ENCODE measurements at places on chromosomes 4 and X.

DNA sequence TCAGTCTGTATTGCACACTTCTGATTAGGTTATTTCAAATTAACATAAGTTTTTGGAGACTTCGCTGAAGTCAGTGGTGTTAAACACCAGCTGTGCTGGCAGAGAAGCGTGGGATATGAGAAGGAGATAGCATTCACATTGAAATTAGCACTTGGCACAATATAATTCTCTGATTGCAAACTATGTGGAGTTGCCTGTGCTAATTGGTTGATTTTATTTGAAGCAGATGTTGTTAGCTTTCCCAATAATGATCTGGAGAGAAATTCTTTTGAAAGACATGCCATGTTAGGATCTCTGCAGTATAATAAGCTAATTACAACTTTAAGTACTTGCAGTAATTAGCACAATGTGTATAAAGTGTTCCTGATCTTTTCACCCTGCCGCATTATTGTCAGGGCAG is 367.4 kb upstream of the ARX start:
- DNase-seq, result no peak

- no peak for DNase-seq
Observed at GRCh38 chr4:120692964-120693363, 229.6 kb downstream of the PRDM5 start.

DNA sequence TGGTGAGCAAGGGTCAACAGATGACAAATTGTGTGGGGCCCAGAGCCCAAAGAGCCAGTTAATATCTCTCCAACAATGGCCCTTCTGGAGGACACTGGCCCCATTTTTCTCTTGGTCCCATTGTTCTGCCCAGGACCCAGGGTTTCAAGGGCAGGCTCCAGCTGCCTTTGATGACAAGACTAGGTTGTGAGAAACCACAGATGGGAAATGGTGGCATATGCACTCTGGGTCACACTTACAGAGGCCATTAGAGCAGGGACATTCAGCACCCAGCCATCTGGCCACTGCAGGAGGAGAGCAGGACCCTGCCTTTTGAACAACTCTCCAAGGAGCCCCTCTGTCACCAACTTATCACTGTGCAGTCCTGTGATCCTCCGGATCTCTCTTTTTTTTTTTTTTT is 49.7 kb upstream of the KIAA1210 start:
- no peak for DNase-seq

GRCh38 chr4:85358831-85359230 is 116.1 kb upstream of the ARHGAP24 start:
- DNase-seq, result no peak

GRCh38 chr4:41332510-41333054 is 75.9 kb downstream of the UCHL1 start:
- no peak for DNase-seq

GRCh38 chr4:25320336-25320735 is 7.8 kb downstream of the ZCCHC4 start:
- no peak for DNase-seq

DNA sequence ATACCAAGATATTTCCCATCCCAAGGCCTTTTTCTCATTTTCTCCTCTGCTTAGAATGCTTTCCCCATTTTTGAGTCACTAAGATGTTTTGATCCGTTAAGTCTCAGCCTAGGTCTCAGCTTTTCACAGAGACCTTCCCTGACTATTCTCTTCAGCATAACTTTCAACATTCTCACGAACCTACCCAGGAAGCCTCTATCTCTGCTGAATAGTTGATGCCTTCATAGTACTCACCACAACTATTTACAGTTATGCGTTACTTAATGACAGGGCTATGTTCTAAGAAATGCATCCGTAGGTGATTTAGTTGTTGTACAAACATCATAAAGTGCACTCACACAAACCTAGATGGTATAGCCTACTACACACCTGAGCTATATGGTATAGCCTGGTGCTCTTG is 64.5 kb downstream of the ARL9 start:
- DNase-seq, result no peak

DNA sequence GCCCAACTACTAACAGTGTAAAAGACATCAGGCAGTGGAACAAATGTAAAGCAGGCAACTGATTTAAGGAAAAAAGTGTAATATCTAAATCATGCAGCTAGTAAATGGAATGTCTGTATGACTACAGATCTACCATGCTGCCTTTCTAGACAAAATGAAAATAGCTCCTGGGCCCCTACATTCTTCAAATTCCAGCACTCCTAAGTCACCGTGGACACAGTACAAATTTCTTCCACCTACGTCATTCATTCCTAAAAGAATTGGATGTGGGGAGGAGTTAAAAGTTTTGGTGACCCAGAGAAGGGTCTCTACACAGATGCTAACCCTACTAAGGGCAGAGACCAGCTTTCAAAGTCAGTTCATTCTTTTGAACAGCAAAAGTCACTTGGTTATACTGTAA is 137.2 kb upstream of the ARHGEF9 start:
- no peak for DNase-seq

GRCh38 chrX:140764401-140764919 is 54.9 kb downstream of the LINC00632 start:
- no peak for DNase-seq

DNA sequence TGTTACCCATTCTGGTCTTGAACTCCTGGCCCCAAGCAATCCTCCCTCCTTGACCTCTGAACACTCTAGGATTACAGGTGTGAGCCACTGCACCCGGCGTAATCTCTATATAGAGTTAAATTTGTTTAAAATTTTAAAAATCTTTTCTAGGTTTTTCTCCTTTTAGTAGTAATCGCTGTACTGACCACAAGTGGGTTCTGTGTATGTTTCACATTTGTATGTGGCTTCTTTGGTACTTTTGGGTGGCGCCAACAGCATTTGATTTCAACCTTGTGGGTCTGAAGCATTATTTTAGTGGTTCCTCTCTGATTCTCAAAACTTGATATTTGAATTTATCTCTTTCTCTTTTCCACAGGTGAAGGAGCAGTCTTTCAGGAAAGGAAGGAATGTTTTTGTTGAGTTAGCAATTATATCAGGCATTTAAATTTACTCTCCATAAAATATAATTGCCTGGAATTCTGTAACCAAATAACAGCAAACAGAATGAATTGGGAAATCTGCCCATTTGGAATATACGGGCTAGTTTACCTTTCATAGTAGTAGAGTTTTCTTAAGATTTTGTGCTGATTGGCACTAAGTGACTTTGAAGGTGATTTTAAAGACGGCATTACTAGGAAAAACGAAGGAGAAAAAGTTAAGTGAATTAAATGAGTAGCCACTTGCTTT is 29.5 kb downstream of the ARHGAP10 start:
- no peak for DNase-seq

DNA sequence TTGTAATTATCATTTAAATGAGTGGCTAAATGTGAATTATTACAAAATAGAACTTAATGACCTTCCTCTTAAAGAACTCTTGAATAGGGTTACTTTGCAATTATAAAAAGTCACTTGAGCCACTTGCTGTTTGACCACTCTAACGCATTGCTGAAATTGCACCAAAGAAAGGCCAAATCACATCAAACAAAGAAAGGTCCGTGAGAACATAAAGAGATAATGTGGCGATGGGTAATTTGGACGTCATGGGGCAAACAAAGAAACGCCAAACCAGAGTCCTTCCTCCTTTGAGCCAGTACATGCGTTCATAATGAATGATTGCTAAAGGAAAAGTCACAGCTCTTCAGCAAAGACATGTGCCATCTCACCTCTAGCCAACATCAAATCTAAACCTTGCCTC is 229.8 kb upstream of the STS start:
- no peak for DNase-seq

GRCh38 chr4:7180938-7181337 is 11.4 kb upstream of the SORCS2 start:
- DNase-seq, result no peak

DNA sequence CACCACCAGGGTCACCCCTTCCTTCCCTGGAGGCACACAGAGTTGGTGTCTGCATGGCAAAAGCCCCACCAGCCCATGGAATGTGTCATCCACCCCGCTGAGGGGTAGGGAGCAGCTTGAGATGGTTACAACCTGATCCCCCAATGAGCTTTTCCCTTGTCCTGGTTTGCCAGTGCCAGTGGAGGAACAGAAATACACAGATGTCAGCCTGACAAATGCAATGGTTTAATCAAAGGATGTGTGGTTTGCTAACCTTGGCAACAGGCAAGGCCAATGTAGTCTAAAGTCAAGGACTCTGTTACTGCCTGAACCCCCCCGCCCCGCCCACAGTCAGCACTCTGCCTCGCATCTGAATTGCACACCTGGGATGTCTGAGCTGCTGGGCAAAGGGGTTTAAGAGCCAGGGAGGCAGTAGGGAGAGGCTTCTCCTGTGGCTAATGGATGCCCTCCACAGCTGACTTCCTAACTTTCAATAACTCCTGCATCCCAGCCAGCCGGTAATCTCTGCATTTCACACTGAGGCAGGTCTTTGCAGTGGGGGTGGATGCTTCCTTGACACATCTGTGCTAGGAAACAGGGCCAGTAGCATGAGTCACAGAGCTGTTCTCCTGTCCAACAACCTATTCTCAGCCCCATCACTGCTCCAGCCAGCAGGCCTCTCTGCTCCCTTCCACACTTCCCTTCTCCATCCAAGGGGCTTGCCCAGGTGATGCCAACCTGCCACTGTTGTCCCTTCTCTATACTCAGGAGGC is 137.5 kb downstream of the AMMECR1 start:
- no peak for DNase-seq

GRCh38 chrX:100748108-100748507 is 16.2 kb upstream of the SYTL4 start:
- DNase-seq, result no peak

DNA sequence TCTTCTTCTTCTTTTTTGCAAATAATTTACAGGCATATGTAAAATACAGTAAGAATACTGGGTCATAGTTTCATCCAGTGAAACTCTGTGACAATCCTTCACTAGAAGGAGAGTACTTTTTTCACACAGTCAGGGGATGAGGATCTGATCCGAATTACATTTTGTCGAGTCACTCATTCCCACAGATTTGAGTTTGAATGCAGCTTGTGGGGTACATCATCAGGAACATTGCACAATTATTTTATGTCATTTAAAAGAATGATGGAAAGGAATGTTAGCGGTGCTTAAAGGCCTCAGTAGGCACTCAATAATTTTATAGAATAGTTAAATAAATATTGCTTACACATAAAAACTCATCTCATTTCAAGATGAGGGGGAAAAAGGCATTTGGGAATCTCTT is 88.6 kb downstream of the CHRNA9 start:
- no peak for DNase-seq

DNA sequence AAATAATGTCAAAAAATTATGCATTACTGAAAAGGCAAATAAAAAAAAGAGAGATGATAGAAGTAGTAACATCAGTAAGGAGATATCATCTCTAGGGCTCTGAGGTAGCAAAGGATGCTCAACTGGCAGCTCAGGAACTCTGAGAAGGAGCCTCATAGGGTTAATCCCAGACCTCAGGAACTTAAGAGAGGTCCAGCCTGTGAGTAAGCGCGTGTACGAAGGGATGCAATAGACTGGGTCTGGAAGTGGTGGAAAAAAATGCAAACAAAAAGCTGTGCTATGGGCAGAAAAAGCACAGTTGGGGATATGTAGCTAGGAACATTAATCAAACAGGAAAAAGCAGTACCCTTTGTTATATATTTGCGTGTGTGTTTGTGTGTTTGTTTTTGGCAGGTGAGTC is 282.0 kb downstream of the GALNTL6 start:
- no peak for DNase-seq

GRCh38 chr4:86856896-86857295 is 7.7 kb upstream of the SLC10A6 start:
- DNase-seq, result no peak

GRCh38 chrX:18873189-18873791 is 110.6 kb downstream of the PHKA2 start:
- DNase-seq, result no peak

GRCh38 chr4:123480706-123481418 is 84.3 kb downstream of the SPRY1 start:
- DNase-seq, result no peak

DNA sequence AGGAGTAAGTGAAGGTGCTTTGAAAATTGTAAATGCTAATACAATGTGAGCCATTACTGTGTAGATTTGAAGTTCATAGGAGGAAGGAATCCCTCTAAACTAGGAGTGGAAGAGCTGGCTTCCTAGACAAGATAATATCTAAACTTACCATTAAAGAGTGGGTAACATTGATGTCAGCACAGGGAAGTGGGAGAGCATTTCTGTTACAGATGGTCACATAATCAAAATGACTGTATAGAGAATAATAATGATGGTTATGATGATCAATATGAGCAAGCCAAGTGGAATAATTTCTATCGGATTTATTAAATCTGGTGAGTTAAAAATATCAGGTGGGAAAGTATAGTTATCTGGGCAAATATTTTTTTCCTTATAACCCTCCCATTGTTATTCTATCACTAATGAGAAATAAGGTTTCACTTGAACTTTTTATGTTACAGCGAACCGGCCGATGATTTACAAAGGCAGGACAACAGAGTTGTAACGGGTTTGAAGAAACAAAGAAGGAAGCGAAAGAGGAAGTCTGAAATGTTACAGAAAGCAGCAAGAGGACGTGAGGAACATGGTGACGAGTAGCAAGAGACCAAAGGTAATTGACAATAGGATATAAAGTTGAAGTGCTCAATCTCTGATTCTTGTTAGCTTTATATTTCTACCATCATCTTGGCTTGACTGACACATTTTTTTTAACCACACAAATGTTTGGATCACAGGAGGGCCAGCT is 43.5 kb downstream of the FMR1NB start:
- DNase-seq, result no peak

DNA sequence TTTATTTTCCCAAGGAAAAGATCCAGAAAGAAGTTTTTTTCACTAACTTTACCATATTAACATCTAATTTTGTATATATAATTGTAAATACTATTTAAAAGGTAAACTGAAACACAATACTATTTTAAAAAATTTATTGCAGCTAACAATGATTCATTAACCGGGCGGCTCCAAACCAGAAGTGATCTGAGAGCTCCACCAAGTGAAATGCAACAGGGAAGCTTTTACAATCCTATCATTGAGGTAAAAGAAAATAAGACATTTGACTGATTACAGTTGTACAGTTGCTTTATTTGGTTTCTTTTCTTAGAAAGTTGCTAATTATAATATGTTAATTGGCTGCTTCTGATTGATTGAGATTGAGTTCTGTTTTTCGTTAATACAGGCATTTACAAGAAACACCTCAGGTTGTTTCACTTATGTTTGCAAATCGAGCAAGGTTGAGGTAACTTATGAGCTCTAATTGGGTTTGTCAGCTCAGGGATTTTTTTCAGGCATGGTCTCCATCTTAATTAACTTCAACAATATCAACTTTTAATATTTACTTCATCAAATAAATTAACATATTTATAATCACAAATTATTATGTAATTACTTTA is 220.2 kb upstream of the UGT8 start:
- no peak for DNase-seq

- DNase-seq, result no peak
Observed at GRCh38 chr4:15232366-15233263, 195.2 kb upstream of the C1QTNF7 start.

- no peak for DNase-seq
Observed at GRCh38 chr4:104472766-104473165, 21.9 kb downstream of the CXXC4 start.

GRCh38 chr4:119204916-119205315 is 7.6 kb upstream of the USP53 start:
- no peak for DNase-seq

DNA sequence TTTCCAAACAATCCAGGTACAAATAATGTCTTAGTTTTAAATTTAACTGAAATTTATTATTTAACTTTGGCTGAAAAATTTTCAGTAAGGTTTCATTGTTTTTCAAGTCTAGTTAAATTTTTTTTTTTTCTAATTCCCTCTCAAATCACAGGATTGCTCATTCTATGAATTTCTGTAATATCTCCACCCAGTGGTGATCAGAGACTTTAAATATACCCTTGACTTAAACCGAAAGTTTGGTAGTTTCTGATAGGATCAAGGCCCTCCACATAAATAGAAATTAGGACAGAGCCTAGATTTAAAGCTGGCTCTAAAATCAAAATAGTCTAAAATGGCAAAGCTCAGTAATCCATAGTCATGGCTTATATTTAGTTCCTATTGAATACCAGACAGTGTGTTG is 175.4 kb downstream of the TBCK start:
- no peak for DNase-seq

Measured in GM13976 (cell line).